ENCODE measurements at places on chromosomes 3 and 15. TPM values are rescaled to one million over a fixed set of nuclear protein-coding genes. Genes with fewer than 3 reads are reported as not detected.

DNA sequence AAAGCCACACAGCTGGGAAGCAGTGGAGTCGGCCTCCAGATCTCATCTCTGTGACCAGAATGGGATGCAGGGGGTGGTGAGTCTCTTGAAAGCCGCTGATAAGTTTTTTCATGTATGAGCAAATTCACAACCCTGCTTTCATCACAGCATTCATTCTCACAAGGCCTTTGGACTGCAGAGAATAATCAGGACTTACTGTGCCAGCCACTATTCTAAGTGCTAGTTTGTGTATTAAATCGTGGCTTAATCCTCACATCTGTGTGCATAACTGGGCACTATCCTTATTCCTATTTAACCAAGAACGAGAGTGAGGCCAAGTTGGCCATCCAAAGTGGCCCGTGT is 64.2 kb upstream of the POLG start:
- DNase-seq = no peak

DNA sequence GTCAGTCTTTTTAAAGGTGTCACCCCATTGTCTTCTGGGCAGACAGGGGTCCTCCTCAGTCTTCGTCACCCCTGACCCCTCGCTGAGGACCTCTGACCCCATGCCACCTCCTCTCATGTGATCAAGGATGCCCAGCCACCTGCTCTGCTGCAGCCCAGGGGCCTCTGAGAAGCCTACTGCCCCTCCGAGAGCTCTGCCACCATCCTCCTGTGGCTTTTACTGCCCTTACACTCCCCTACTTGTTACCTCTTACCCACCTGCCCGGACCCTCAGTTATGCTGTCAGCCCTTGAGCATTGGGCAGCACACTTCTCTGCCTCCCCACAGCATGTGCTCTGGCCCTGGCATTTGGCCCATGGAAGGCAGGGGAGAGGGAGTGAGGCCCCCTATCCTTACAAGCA is 123.2 kb downstream of the LRRK1 start:
- no peak for DNase-seq

DNA sequence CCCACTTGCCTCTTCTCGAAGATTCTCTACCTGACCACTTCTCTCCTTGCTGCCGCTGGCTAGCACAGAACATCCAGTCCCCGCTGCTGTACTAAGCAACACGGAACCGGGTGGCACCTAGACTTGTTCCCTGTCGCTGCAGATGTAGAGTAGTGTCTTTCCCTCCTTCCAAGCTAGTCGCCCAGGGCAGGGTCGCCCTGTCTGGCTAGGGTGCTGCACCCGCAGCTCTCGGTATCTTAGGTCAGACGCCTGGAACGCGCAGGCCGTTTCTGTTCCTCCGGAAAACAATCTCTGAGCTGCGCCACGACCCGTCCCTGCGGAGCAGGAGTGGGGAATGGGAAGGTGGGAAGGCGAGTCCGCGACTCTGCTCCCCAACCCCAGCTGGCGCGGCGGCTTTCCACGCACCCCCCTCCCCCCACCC is 758 bp upstream of the SNX33 start:
- DNase-seq = no peak

- no peak for DNase-seq
These were observed 8.0 kb upstream of the LTF start for GRCh38 chr3:46472736-46473135.

- no peak for DNase-seq
These were observed 74.6 kb downstream of the CCK start for GRCh38 chr3:42191443-42191747.

DNA sequence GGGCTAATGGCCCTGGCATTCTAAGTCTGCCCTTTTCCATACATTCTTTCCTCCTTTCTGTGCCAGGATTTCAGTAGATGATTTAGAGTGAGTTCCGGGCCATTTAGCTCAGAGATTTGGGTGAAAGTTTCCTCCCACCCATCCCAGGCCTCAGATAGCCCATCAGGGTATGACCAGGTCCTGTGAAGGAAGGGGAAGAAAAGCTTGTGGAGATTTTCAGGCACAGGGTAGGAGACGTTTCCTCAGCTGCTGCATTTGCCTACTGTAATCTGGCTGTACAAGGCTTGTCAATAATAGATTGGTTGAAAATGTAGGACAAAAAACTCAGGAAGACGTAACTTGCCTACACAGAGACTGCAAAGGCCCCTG is 63.2 kb upstream of the BCL6 start:
- DNase-seq = no peak

DNA sequence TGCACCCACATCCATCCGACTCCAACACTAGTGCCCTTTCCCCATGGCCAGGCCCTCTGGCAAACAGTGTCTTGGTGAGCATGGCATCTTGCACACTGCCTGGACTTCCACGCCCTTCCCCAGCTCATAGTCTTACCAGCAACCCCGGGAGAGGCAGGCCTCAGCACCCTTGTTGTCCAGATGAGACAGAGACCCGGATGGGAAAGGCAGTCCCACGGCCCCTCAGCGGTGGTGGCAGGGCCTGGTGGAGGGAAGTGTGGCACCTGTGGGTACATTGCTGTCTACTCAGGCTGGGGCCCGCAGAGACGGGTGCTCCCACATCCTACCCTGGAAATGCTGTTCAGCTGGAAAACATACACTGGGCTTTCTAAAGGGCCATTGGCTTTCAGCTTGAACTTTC is 28.4 kb downstream of the HDAC11 start:
- peak; percentile 87 for DNase-seq

GRCh38 chr3:163315786-163316185 is 1762.5 kb downstream of the SI start:
- no peak for DNase-seq

- DNase-seq = no peak
These were observed 278.9 kb downstream of the MECOM start for GRCh38 chr3:169384573-169384972.

- DNase-seq = no peak
These were observed 72.6 kb downstream of the NPTN start for GRCh38 chr15:73560501-73561117.

DNA sequence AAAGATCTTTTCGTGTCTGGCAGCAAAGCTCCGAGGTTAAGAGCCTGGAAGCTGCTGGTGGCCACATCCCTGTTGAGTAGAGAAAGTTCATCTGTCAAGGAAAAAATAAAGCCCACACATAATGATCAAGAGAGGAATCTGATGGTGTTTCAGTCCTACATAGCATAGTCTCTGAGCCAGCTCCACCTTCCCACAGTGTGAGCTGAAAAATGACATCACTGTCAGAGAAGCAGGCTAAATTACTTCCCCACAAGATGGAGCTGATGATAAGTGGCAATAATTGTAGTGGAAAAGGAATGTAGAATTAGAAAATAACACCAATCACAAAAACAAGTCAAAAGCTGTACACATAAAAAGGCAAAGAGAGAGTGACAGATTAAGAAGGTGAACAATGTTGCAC is 84.5 kb downstream of the AQP9 start:
- no peak for DNase-seq

DNA sequence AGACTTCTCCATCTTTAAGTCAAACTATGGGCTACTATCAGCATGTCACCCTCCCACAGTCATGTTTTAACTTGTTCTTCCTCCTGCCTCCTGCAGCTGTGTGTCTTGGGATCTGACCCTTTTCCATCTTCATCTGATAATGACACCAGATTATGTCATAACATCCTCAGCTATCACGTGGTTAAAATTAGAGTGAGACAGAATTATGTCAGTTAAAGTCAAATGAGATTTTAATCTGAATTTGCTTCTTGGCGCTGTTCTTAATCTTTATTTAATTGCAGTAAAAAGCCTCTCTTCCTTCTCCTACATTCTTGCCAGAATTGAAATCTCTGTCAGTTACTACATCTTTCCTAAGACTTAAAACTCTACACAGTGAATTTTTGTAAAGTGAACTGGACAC is 107.2 kb downstream of the ARPP21 start:
- DNase-seq = no peak

DNA sequence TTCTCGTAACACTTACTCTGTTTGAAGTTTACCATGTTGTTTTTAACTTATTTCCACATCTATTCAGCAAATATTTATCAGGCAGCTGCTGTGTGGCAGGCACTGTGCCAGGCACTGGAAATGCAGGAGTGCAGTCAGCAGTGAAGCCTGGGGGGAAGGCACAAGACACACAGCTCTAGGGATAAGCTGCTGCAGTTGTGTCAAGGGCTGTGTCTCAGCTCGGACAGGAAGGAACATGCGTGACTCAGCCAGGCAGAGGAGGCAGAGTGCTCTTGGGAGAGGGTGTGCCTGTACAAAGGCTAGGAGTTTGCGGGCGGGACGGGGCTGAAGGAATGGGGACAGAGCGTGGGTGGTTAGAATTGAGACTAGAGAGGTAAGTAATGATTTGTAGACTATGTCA is 24.7 kb downstream of the LYSMD4 start:
- peak; percentile 96 for DNase-seq

DNA sequence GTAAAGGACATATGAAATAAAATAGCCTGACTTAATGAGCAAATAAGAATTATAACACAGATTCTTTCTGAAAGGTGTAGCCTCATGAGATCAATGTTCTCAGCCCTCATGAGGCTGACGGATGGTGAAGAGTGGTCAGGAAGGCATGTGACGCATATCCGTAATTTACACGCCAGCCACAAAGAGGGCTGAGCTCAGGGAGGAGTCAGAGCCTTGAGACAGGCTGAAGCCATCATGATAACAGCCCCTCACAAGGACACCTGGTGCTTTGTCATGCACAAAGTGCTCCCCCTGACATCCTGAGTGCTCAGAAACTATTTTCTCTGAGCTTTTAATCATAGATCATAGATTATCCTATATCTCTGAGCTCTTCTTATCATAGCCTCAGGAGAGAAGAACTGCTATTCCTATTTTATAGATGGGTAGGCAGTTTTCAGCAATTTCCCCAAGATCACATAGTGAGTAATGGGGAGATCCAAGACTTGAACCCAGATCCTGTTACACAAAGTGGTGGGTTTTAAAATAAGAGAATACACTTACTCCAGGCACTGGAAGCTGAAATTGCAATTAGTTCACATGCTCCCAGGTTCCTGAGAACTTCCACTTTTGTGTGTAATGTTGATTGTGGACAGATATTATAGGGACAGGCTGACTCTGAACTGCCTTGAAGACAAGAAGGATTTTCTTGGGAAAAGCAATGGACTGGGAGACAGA is 267.1 kb downstream of the RPLP1 start:
- no peak for DNase-seq

Gene GASK1A
- total RNA-seq = 0.88 TPM

Gene GALNT15
- total RNA-seq = 7.1 TPM

Gene MEX3B
- total RNA-seq = 11.2 TPM

Gene CD200R1
- under 0.01 TPM for total RNA-seq

Gene GOLGA8M
- total RNA-seq = under 0.01 TPM

Gene SLC22A13
- total RNA-seq = 0.29 TPM

Gene GANC
- 21.0 TPM for total RNA-seq

Gene SCAMP5
- total RNA-seq = 0.88 TPM

Gene PCOLCE2
- 21.4 TPM for total RNA-seq

Gene PLOD2
- 345 TPM for total RNA-seq
